ENCODE measurements at places on chromosomes 5 and 9.

- DNase-seq, result no peak
Measured at GRCh38 chr9:101711330-101711941, 27.0 kb downstream of the GRIN3A start.

DNA sequence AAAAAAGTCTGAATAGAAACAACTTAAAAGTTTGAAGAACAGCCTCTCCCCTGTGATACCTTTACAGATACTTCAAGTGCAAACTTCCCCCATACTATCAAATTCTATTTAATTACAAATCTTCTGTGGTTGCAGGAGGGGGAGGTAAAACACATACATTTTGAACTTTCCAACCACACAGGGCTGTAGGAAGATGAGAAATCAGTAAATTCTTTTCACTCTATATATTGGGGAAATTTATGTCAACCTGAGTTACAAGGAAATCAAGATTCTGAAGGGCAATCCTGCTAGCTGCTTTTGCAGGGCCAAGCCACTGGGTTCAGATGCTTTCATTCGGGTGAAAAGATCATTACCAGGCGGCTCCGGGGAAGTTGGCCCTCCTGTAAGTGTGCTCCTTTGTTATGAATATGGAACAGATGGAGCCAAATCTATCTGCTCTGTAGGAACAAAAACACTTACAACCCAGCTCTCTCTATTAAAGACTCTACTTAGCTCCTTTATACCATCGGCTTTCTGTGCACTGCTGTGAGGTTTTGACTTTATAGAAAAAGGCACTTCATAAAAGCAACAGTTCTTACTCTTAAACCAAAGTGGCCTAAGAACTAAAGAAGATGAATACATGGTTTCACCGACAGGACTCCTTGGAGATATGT is 269.1 kb downstream of the EFNA5 start:
- no peak for DNase-seq

- DNase-seq, result no peak
Measured at GRCh38 chr5:176812269-176813259, 2.2 kb downstream of the UNC5A start.

GRCh38 chr9:71218774-71219173 is 97.4 kb upstream of the TRPM3 start:
- DNase-seq, result no peak

GRCh38 chr5:148469501-148469935 is 85.8 kb downstream of the FBXO38 start:
- no peak for DNase-seq

- DNase-seq, result no peak
Measured at GRCh38 chr5:167819406-167819805, 472.0 kb upstream of the WWC1 start.

- DNase-seq, result no peak
Measured at GRCh38 chr5:156329171-156329611, 2.2 kb downstream of the SGCD start.

DNA sequence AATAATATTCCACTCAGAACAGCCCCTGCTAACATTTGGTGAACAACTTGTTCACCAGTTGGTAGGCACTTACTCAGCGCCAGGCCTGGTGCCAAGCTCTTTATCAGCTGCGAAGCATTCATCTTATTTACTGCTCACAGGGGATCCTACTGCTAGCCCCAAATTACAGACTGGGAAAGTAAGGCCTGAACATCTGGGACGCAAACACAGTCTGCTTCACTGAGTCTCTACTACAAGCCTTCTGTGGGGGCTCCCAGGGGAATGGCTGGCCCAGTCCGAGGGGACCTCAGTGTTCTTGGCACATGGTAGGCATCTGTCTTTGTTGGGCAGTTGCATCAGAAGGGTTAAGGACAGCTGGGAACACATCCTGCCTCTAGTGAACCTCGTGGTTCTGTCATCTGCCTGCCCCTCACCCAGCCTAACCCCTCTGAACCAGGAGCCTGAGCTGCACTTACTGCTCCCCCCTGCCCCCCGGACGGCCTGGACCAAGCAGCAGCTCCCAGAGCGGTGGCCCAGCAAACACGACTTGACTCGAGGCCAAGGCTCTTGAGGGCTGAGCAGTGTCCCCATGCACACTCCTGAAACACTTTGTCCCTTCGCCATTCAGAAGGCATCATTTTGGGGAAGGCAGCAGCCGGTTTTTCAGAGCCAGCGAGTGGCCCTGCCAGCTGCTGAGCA is at the start of gene PHYHD1:
Gene PHYHD1, plus strand, starts transcription at position 602 of the 678 bp plus-strand sequence. CDS start 1,342 bp downstream, outside the sequence.
- DNase-seq, result no peak

DNA sequence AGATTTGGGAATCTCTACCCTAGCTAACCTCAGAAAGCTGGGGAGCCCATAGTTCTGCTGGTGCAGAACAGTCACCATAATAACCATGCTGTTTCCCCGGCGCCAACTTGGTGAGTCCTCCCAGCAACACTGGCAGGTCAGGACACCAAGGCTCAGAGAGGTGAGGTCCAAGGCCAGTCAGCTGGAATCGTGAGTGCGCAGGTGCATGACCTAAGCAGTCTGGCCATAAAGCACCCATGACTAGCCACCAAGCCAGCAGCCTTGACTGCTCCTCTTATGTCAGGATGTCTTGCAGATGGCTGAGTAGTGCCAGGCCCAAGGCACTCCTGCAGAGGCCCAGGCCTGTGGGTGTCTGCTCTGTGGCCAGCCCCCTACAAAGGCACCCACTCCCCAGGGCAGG is 2.6 kb downstream of the RNF44 start:
- no peak for DNase-seq

GRCh38 chr9:90099262-90099963 is 494.6 kb downstream of the GADD45G start:
- no peak for DNase-seq

DNA sequence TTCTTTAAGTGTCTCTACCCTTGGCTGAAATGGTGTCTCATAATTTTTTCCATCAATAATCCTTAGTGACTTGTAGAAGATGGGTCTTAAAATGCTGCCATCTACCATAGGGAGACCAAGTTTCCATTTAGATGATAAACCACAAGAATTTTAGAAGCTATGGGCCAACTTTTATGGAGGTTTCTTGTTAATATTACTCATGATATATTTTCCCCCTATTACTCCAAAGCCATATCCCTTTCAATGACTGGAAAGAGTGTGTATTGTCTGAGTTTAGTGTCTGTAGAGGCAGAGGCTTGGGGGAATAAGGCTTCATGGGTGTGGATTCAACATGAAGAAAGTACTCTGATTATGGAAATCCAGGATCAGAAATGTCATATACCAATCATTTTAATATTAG is 507.3 kb upstream of the TNC start:
- no peak for DNase-seq

DNA sequence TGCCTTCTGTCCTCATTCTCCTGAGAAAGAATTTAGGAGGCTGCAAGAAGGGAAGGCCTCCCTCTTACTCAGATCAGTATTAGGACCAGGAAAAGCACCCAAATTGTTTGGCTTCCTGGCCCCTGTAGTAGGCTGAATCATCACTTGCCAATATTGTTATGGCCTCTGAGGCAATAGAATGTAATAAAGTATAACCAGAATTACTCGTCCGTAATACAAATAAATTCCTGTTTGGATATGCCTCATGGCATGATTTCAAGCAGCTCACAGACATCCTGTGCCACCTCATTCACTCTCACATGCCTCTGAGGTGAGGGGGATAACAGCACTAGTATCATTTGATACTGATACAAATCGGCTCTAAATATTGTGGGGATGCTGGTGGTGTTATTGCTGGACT is 427.3 kb downstream of the ISL1 start:
- no peak for DNase-seq

DNA sequence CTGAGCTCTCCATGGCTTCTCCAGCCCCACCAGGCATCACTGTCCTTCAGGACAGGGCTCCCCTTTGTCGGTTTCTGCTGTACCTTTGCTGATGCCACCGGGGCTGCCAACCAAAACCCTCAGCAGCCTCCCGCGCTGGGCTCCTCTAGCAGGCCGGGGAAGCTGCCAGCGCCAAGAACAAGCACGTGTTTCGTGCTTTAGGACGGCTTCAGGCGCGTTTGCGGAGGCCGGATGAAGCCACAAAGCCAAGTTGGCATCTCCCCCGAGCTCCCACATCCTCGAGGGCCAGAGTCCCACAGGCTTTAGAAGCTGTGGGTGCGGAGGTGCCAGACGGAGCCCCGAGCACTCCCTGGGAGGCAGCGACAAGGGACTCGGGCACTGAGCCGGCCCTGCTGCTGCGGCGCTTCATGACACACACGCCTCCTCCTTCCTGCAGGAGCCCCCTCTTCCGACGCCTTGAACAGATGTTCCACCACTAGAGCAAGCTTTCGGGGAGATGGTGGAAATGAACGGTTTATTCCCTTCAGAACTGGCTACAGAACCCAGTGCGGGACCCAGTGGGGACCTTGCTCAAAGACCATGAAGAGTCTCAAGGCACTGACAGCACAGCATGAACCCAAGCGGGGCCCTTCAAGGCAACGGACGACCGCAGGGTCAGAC is 36.7 kb downstream of the SARDH start:
- no peak for DNase-seq

DNA sequence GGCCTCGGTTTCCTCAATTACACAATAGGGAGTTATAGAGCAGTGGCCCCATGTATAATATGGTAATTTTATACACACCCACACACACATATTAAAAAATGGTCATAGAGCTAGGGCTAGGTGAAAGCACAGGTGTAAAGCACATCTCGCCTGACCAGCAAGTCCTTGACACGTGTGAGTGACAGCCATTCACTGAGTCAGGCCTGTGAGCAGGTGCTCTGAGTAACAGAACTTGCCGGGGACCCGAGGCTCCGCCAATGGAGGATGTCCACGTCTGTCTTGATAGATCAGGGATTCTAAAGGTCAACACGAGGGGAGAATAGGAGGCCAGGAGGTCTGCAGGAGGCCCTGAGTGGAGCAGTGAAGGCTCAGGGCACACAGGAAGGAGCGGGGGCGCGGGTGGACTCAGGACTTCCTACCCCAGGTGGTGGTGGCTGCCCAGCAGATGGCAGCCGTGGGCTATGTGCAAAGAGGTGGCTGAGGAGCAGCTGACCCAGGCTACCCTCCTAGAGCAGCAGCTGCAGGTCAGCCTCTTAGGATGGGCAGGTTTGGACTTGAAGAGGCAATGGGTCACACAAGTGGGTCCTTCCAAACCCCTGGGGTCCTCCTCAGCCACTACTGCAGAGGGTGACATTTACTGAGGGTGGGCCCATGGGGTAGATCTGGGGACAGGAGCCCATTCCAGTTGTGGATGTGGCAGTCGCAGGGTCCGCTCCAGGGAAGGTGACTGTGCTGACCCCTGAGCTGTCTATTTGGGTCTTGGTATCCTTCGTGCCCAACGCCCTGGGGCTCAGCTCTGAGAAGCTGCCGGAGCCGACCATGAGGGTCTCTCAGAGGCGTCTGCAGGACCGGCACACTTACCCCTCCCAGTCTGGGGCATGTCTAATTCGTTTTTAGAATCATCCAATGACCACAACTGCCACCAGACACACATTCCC is 45.9 kb downstream of the PRRT1B start:
- DNase-seq, result peak; percentile 20

GRCh38 chr5:95841914-95842812 is 19.6 kb upstream of the GLRX start:
- no peak for DNase-seq

GRCh38 chr5:122195802-122196394 is 66.6 kb downstream of the ZNF474 start:
- DNase-seq, result no peak

- DNase-seq, result no peak
Measured at GRCh38 chr5:36740259-36740898, 134.0 kb downstream of the SLC1A3 start.

- DNase-seq, result no peak
Measured at GRCh38 chr5:35313291-35313690, 83.0 kb upstream of the PRLR start.

- DNase-seq, result no peak
Measured at GRCh38 chr9:99241106-99241505, 19.0 kb downstream of the SEC61B start.

- no peak for DNase-seq
Measured at GRCh38 chr5:155408465-155408864, 394.9 kb downstream of the KIF4B start.

- no peak for DNase-seq
Measured at GRCh38 chr5:11153670-11154382, 392.8 kb upstream of the DAP start.

GRCh38 chr9:94681508-94681907 is 42.2 kb upstream of the FBP1 start:
- DNase-seq, result no peak

DNA sequence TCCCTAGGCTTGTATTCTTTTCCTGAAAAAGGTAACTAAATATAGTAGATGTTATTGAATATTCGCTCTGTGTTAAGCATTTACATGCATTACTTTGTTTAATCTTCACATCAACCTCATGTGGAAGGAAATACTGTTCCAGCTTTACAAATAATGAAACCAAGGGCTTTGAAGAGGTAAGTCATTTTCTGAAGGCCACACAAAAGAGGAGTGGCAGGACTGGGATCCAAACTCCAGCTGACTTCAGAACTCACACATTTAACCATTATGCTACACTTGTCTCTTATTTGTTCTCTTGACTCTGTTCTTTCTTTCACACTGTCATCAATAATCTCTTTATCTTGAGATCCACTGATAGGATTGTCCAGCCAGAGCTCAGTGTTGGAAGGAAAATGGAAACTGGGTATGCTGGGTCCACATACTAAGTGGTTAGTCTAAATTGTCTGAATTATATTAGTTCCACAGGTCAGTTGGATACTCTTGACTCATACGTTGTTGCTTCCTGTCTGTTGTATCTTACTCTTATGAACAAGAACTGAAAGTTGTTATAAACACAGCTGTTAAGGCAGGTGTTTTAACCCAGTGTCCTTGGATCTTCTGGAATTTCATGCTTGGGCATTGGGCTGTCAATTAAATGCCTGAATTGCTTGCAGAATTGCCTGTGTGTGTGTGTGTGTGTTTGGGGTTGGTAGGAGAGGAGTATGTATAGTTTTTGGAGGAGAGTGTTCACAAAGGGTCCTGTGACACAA is 65.6 kb downstream of the TLE4 start:
- DNase-seq, result no peak

DNA sequence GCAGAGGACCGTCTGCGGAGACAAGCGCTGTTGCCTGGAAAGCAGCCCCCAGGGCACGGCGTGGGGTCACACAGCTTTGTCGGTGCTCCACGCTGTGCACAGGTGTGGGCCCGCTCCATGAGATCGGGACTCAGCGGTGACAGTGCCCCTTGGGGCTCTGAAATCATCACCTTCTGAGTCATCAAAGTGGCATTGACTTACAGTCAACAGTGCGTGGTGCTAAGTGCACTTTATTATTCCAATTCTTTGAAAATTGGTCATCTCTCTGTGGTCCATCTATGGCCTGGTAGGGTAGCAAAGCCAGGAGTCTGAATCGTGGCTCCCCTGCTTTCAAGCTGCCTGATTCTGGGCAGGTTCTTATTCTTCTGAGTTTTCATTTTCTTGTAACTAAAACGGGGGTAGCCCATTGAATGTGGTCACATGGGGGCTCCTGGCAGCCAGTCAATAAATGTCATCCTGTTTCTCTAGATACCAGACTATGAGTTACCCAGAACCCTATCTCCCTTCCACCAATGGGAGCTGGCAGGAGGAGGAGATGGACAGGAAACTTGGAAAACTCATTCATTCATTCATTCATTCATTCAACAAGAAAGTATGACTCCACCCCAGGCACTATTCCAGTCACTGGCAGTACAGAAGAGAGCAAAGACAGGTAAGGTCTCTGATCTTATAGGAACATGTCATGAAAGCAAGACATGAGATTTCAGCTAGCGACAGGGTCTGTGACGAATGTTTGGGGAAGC is 20.3 kb upstream of the UNC5A start:
- DNase-seq, result no peak

GRCh38 chr9:137046088-137046787 is at the start of gene NPDC1:
TSS of gene NPDC1 (minus strand) at chr9:137046177. CDS start at chr9:137045989, 188 bp downstream.
- no peak for DNase-seq

All from urinary bladder (tissue), 4 donors.